ENCODE measurements at places on chromosomes 7 and 10.

DNA sequence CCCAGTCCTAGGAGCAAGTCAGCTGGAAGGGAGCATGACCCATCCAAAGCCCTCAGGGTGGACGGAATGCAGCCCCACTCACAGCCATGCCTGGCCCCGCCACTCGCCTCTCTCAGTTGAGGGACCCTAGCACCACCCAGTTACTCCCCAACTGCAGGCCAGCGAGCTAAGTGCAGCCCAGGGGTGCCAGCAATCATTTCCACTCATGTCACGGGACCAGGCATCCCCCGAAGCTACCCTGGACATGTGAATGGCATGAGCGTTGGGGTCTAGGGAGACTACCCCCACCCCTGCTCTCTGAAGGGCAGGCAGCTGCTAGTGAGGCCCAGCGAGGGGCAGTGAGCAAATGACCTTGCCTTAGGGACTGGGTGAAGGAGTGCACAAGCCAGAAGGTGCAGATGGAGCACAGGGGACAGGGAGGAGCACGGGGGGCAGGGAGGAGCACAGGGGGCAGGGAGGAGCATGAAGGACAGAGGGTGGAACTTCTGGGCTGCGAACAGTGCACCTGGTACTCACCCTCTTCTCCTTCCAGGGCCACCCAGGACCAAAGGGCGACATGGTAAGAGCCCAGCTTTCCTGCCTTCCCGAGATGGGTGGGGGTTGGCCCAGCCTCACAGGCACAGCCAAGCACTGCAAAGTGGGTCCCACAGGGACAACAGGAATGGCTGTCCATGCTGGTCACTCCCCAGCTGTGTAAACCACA, 87.3 kb downstream of the COL13A1 start:
- DNase-seq: no peak

DNA sequence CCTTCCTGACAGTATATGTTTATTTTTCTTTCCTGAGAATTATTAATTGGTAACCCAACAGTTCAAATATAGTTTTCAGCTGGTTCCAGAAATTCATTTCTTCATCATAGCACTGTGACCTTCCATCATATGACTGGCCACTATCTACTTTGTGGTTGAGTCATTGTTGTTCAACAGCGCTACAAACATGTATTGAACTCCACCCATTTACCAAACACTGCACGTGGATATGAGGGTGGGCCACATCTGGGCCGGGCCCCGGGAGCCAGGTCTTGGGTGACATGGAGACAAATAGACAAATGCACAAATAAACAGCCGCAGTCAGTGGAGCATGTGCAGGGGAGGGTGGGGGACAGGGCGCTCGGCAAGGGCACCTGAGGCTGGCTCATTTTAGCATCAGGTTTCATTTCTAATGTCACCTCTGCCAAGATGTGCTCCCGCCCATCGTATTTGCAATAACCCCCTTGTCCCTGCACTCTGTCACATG, 24.0 kb upstream of the EEPD1 start:
- DNase-seq: no peak

- no peak for DNase-seq
Measured at GRCh38 chr10:53079283-53079682, 306.7 kb upstream of the MBL2 start.

- DNase-seq: no peak
Measured at GRCh38 chr10:98608411-98608810, 161.7 kb upstream of the HPS1 start.

DNA sequence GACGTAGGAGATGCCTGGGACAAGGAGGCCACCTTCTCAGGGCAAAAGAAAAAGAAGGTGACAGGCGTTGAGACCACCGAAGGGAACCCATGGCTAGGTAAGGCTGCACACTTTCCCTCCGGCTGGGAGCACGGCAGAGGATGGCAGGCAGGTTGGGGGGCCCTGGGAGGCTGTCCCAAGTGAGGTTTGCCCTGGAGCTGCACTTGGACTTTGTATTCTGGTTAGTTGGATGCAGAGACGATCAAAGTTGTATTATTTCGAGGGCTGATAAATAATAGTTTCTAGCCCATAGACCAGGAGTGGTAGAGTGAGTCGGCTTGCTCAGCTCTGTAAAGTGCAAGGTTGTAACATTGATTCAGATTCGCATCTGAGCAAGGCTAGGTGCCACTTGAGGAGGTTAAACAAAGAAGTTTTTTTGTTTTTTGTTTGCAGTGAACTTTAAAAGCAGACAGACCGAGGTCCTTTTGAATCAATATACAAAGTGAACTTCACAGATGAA, 608 bp downstream of the ENTPD7 start:
- no peak for DNase-seq

- DNase-seq: no peak
Measured at GRCh38 chr7:2681929-2682799, 5.8 kb upstream of the AMZ1 start.

Measured in D341Med (cell line).